ENCODE measurements at places on chromosomes 3 and 15. TPM values are rescaled to one million over a fixed set of nuclear protein-coding genes. Genes with fewer than 3 reads are reported as not detected.

SLC7A14 gene
- total RNA-seq: not detected

RETNLB gene
- total RNA-seq: not detected

KAT2B gene
- 161 TPM for total RNA-seq

BTLA gene
- total RNA-seq: 9.4 TPM

KCNAB1 gene
- total RNA-seq: not detected

GRCh38 chr3:49035281-49035680 lies 6.1 kb upstream of the IMPDH2 start:
- peaks cover 9% of the 10 kb centered on the region for H3K36me3 ChIP-seq
- DNase-seq: no peak

GRCh38 chr3:108164391-108164790 lies 57.8 kb downstream of the IFT57 start:
- no peaks in the 10 kb centered on the region for H3K27me3 ChIP-seq
- H3K4me1 ChIP-seq: peaks cover 13% of the 10 kb centered on the region

DNA sequence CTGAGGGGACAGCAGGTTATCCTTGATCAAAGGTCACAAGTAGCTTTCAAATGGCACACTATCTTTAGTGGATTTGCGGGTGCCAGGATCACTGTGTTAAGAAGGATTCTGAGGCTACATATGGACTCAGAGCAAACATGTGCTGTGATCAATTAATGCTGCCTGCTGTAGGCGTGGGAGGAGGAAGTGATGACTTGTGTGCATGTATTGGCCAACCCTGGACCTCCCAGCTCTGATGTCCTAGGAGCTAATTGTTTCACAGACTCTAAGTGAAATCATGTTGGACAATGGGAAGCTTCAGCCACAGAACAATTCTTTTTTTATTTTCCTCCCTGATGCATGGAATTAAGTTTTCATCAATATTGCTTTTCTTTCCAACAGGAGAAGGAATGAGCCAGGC lies 24.4 kb downstream of the FAH start:
- H3K4me3 ChIP-seq: no peak overlapping the region
- H3K27me3 ChIP-seq: no peaks in the 10 kb centered on the region
- peaks cover 7% of the 10 kb centered on the region for H3K4me1 ChIP-seq
- DNase-seq: no peak
